ENCODE measurements at places on chromosomes 5 and 9.

DNA sequence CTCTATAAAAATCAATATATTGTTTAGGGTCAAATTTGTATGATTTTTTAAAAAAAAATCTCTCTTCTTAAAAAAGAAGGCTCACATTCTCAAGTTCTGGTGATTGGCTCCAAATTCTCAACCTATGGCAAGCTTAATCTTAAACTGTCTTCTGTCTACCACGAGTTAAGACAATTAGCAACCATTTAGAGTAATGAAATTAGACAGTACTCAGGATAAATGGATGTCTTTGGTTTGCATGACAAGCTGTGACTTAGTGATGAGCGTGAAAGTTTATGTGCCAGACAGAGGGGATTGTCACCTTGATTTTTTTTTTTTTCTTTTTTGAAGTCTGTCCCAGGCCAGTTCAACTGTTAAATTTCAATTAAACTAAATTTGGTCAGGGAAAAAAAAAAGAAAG, 1632.3 kb downstream of the MAT2B start:
- DNase-seq: no peak

DNA sequence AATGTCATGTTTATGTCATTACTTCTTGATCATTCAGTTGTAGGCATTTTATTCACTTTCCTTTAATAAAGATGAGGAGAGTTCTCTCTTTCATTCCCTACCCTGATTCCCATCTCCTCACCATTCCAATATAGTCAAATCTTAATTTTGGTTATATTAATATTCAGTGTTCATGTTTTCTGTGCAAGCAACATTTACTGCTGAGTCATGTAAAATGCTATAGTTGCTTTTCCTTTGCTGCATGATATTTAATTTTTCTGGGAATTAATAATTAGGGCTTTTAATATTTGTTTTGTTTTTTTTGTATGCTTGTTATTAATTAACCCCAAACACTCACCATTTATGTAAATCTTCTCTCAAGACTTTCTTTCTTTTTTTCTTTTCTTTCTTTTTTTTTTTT, 18.5 kb downstream of the POU4F3 start:
- DNase-seq: no peak

- DNase-seq: no peak
Observed at GRCh38 chr5:146419696-146420095, 27.4 kb upstream of the TCERG1 start.

GRCh38 chr5:124951661-124952060, 205.2 kb upstream of the ZNF608 start:
- DNase-seq: peak; percentile 8

GRCh38 chr9:4796988-4797853, 4.5 kb downstream of the RCL1 start:
- peak; percentile 28 for DNase-seq

GRCh38 chr9:135693265-135693664, 6.0 kb downstream of the SOHLH1 start:
- DNase-seq: no peak

- no peak for DNase-seq
Observed at GRCh38 chr9:107866711-107867311, 377.2 kb upstream of the KLF4 start.

- DNase-seq: no peak
Observed at GRCh38 chr5:142697356-142698255, 11.7 kb upstream of the FGF1 start.

DNA sequence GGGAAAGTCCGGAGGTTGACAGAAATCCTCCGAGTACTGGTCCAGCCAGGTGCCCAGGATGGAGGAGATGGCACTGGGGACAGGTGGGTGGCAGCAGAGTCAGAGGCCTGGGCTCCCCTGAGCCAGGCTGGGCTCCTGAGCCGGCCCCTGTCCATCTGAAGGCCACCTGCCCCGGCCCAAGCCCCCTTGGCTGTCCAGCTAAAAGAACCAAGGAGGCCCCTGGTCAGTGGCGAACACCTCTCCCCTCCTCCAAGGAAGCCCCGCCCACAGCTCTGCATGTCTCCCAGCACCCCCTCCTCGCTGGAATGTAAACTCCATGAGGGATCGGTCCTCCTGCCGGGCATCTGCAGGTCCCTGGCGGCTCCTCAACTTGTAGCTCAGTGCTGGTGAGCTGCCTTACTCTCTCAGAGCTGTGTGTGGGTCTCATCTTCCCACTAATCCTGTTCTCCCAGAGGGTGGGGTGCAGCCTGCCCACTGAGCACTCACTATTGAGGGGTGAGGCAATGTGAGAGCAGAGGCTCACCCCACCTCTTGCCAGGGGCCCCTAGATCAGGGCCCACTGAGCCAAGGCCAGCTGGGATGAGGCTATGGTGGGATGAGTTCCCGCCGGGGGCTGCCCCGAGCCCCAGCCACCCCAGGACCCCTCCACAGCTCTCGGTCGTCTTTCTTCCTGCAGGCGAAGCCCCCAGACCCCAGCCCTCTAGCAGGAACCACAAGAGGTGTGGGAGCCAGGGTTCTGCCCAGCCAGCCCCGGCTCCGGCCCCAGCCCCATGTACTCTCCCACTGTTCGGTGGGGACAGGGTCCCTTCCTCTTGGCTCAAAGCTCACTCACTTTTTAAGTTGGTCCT, 12.0 kb downstream of the RALGDS start:
- DNase-seq: no peak

- DNase-seq: no peak
Observed at GRCh38 chr9:83441390-83441789, 96.8 kb downstream of the FRMD3 start.

DNA sequence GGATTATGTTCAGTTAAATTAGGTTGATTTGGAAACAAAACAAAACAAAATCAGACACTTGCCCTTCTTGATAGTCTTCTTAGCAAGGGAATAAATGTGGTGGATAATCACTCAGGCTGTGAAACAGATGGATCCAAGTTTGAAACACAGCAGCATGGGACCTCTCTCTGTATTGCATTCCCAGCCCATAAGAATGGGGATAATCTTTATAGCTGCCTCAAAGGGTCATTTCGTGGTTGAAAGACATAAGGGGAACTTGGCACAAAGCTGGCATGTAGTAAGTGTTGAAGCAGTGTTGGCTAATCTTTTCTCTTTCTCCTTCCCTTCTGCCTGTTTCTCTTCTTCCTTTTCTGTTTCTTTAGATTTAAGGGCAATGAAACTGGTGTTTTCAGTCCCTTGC, 333.9 kb upstream of the TLE4 start:
- no peak for DNase-seq

GRCh38 chr5:141948812-141949211, 9.2 kb downstream of the PCDH12 start:
- DNase-seq: no peak

GRCh38 chr5:146731909-146732659, 146.5 kb downstream of the PPP2R2B start:
- DNase-seq: no peak

DNA sequence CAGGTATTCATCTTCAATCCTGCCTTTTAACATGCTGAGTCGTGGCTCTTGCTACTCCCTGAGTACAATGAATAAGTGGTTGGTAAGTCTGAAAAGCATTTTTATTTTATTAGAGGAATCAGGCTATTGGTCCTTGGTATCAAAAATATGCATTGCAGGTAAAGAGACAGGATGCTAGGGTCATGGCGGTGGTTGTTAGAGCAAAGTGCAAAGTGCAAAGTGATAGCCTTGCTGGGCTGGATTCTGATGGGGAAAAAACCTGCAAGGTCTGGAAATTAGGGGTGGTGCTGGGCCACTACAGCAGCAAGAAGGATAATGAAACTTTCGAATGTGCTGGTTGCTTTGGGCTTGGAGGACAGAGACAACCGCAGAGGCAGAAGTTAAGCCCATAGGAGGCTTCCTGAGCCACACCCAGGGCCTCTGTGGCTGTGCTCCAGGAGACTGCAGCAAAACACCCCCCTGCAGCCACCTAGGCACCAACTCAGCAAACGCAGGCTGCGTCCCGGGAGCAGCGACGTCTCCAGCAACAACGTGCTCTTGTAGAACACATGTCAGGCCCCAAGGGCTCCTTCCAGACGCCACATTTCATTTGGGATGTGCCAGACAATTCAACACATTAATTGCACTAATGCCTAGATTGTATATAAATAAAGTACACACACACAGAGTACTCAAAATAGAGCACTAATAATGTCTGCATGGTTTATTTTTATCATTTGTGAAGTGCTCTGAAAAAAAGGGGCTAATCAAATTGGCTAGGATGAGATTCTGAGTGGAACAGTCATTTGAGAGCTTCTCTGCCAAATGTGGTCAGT, 149.8 kb upstream of the RAPGEF1 start:
- DNase-seq: no peak

GRCh38 chr5:57082441-57083067, 91.3 kb upstream of the GPBP1 start:
- no peak for DNase-seq

DNA sequence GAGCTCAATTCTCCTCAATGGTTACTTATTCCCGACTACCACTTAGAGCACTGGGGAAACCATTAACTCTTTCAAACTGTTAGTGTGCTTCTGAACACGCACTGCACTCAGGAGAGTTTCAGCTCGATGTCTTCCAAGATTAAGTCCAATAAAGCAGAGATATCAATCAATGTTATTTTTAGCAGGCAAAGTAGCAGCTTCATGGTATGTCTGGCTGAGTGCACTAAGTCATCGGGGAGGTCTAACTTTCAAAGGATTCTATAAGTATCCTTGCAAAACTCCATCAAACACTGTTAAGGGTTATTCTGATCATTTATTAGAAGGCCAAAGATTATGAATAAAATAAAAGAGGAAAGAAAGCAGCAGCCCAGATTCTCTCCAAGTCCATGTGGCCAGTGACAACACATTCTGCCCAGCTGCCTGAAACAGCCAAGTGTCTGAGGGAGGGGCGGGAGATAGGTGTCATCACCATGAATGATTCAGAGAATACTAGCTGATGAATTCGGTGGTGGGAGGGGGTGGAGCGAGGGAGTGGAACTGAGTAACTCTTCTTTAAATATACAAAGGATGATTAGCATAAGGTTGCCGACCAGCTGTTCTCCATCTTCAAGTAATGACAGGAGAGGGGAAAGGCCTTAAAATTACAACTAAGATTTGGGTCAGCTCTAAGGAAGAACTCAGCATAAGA, 21.3 kb downstream of the NREP start:
- no peak for DNase-seq

- DNase-seq: no peak
Observed at GRCh38 chr9:18935541-18935940, 97.5 kb downstream of the SAXO1 start.

- no peak for DNase-seq
Observed at GRCh38 chr5:143118222-143118621, 285.3 kb downstream of the NR3C1 start.

DNA sequence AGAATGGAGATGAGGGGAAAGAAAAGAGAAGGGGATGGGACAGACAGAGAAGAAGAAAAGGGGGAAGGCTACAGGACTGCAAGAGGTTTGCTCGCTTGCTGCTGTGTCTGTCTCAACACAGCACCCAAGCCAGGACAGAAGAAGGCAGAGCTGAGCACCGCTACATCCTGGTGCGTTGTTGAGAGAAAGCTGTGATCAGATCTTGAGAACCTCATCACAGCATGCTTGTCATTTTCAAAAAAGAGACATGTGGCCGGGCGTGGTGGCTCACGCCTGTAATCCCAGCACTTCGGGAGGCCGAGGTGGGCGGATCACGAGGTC, 110.9 kb downstream of the NXNL2 start:
- DNase-seq: no peak

- no peak for DNase-seq
Observed at GRCh38 chr9:81417941-81418340, 271.4 kb downstream of the TLE1 start.

- DNase-seq: no peak
Observed at GRCh38 chr5:178324481-178325310, 92.1 kb upstream of the PHYKPL start.

GRCh38 chr9:95606489-95607350, 89.9 kb upstream of the PTCH1 start:
- DNase-seq: no peak

GRCh38 chr9:130116346-130116745, 55.9 kb upstream of the NCS1 start:
- no peak for DNase-seq

GRCh38 chr5:123199527-123199926, 110.5 kb downstream of the PRDM6 start:
- no peak for DNase-seq

DNA sequence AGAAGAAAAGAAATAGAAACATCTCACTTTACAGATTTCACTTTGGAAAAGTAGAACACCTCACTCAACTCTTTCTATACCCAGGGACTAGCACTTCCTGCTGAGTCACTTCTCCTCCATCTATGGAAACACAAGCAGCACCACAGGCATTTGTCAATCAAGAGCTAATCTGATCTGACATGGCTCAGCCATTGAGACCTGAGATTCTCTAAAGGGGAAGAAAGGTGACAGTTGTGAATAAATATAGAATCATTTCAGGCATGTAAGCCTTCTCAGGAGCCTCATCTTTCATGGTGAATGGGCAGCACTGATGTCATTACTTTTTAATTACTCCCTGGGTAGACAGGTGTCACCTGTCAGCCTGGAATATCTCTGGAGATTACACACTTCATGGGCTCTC, 559.8 kb downstream of the HINT1 start:
- DNase-seq: no peak

DNA sequence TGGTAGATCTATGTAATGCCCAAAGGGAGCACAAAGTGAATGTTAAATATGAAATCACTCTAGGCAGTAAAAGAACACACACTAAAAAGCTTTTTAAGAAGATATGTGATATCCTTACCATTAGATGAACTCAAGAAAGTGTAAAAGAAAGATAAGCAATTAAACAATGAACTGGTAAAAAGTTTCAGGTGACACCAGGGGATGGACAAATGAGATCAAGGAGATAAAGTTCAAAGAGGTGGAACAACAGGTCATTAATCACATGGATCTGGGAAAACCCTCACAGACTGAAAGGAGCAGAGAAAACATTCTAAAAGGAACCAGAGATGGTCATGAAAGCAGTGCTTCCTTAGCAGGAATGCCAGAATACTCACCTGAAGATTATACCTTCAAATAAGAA, 40.7 kb downstream of the LHFPL2 start:
- DNase-seq: no peak

DNA sequence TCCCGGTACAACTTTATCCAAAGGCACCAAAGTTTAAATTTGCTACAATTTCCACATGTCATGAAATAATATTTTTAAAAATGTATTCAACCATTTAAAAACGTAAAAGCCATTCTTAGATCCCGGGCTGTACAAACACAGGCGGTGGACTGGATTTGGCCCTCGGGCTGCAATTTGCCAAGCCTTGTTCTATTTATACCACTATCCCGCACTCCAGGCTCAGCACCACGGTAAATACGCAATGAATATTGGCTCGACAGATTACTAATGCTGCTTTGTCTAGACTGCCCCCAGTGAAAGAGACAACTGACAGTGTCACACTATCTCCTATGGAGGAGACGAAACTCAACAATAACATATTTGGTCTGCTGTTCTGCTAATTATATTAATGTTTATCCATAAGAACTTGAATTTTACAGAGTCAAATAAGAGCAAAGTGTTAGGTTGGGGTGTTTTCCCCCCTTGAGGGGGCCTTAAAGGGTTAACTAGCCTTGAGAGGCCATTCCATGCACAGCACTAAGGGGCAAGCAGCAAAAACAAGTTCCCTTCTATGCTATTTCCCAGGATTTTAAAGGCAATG, 98.1 kb downstream of the MARCHF11 start:
- DNase-seq: no peak

- DNase-seq: no peak
Observed at GRCh38 chr5:15993919-15994318, 185.7 kb downstream of the MARCHF11 start.

Data from CD4-positive, alpha-beta T cell treated with Interleukin-17A for 1 hour (primary cell).